ENCODE measurements at places on chromosomes 11 and 22.

GRCh38 chr11:61347916-61348461, 13.7 kb downstream of the CYB561A3 start:
- no peak for DNase-seq

- DNase-seq, result no peak
Measured at GRCh38 chr11:96313163-96313562, 29.8 kb downstream of the MAML2 start.

DNA sequence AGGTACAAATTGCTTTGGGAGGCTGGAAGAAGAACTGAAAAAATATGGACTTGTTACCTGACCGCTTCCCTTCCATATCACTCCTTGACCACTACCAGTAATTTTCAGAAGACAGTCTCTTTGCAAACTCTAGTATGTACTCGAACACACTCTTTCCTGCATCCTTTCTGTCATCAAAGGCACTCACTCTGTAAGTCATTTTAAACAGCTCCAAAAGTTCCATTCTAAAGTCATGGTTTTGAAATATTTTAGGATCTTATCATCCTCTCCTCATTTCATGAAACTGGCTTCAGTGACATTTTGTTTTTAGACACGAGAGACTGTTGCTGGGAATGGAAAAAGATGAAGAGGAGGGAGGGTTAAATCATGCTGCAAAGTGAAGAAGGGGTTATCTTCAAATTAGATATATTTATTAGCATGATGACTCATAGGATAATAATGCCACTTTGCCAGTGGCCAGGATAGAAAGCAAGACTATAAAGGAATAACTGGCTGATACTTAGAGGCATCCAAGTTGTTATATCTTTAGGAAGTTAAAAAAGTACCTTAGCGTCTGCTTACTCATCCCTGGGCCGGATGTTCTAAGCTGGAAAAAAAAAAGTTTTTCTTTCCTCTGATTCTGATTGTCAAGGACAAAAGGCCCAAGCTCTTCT, 549.3 kb downstream of the METTL15 start:
- DNase-seq, result no peak

DNA sequence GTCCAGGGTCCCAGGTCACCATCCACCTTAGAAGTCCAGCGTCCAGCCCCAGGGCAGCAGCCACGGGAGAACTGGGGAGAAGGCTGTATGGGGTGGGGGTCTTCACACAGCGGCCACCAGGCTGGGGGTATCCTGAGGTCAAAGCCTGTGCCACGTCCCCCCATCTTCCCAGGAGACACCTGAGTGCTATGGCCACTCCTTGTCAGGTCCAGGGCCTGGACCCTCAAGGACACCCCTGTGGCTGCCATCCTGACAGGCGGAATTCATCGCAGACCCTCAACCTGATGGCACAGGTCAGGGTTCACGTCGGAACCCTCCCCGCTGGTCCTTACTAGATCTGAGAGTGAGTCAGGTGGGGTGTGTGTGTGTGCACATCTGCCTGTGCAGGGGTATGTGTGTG, 18.6 kb downstream of the BRSK2 start:
- no peak for DNase-seq

- DNase-seq, result no peak
Measured at GRCh38 chr11:34446386-34446785, 7.7 kb downstream of the CAT start.

DNA sequence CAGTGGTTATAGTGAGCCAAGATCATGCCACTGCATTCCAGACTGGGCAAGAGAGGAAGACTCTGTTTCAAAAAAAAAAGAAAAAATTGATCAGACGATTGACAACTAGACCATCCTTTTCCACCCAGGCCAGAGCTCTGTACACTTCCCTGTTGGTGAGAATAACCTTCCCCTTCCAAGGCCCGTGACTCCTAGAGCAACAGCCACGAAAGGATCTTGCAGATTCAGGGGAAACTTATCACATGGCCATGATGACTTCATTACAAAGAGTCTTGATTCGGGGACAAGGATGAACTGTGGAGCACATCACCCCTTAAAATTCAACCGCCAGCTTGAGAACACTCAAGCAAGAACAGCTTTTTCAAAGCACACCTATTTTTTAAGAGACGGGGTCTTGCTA, 10.3 kb downstream of the CD5 start:
- no peak for DNase-seq

GRCh38 chr11:304061-304506, 3.5 kb upstream of the IFITM2 start:
- DNase-seq, result no peak

DNA sequence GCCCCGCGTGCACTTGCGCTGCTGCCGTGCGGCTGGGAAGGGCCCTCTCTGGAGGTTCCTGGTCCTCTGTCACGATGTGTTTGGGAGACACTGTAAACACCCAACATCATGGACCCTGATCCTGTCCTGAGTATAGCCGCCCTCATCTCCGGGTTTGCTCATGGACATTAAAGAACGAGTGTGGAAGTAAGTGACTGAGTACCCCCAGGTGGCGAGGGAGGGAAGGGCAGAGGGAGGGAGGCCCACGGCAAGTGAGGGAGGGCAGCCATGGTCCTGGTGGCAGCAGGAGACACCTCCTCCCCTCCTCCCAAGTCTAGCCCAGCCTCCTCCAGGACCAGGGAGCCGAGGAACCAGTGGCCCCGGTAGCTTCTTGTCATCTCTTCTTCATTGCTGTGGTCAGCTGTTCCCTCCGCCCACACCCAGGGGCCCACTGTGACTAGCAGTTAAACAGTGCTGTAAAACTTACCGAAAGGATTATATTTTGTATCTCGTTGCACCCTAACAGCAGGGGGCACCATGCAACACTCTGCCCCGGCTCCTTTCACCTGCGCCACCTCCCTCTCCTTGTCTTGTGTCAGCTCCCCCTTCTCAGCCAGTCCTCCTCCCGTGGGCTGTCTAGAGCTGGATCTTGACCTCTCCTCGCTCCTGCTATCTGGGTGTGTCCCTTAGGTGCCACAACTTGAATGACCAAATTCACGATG, 566.5 kb upstream of the B3GAT1 start:
- DNase-seq, result no peak

- no peak for DNase-seq
Measured at GRCh38 chr11:76659672-76660532, 10.6 kb downstream of the LRRC32 start.

- DNase-seq, result no peak
Measured at GRCh38 chr11:67268081-67268961, 2.0 kb downstream of the GRK2 start.

- no peak for DNase-seq
Measured at GRCh38 chr11:119115484-119116234, 5.7 kb upstream of the HINFP start.

- no peak for DNase-seq
Measured at GRCh38 chr22:31448382-31448781, 41.3 kb downstream of the EIF4ENIF1 start.

- no peak for DNase-seq
Measured at GRCh38 chr22:47337161-47337621, 574.7 kb downstream of the TBC1D22A start.

DNA sequence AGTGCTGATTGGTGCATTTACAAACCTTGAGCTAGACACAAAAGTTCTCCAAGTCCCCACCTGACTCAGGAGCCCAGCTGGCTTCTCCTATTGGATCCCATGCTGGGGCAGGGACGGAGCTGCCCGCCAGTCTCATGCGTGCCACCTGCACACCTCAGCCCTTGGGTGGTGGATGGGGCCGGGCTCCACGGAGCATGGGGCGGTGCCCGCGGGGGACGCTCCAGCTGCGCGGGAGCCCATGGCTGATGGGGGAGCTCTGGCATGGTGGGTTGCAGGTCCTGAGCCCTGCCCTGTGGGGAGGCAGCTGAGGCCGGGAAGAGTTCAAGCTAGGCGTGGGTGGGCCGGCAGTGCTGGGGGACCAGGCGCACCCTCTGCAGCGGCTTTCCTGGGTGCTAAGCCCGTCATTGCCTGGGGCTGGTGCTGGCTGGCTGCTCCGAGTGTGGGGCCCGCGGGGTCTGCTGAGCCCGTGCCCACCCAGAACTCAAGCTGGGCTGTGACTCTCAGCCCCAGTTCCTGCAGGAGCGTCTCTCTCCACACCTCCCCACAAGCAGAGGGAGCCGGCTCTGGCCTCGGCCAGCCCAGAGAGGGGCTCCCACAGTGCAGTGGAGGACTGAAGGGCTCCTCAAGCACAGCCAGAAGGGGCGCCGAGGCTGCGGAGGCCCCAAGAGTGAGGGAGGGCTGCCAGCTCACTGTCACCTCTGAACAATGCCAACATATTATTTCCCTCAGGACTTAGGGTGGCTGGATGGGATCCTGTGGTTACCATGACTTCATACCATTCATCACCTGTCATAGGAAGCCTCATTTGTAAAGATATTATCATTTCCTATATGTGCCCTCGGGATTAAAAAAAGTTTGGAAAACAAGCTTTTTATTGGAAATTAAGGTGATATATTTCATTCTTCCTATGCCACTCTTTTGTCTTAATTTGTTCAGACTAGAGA, 688.7 kb downstream of the ETS1 start:
- DNase-seq, result no peak

DNA sequence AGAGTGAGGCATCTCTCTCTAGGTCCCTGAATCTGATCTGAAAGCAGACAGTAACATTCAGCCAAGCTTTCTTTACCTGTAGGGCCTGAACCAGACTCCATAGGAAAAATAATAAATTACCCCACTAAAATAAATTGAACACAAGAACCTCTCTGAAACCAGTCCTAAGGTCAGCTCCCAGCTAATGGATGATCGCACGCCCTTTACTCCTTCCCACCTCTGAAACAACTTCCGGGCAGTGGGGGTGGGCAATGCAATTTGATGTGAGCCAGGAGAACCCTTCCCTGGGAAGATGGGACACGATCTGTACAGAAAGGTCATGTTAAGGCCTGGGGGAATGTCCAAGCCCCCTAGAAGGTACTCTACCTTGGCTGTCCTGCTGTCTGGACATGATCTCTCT, 71.2 kb downstream of the MICAL3 start:
- DNase-seq, result no peak

GRCh38 chr22:20741634-20742581, 32.0 kb upstream of the SERPIND1 start:
- no peak for DNase-seq

GRCh38 chr22:41094041-41094593, 1.7 kb downstream of the EP300 start:
- DNase-seq, result no peak

DNA sequence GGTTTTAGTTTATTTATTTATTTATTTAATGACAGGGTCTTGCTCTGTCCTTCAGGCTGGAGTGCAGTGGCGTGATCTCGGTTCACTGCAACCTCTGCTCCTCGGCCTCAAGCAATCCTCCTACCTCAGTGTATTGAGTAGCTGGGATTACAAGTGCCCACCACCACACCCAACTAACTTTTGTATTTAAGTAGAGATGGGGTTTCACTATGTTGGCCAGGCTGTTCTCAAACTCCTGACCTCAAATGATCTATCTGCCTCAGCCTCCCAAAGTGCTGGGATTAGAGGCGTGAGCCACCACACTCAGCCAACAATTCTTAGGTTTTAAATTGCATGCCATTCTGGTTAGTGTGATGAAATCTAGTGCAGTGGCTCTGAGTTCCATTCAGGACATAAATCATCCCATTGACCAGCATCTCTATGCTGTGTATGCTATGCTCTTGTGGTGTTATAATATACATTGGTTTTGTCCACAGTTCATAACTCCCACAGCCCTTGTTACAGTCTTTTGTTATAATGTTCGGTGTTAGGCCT, 28.5 kb downstream of the ZNF280B start:
- DNase-seq, result no peak

GRCh38 chr11:73965076-73965763, 14.4 kb downstream of the DNAJB13 start:
- no peak for DNase-seq

DNA sequence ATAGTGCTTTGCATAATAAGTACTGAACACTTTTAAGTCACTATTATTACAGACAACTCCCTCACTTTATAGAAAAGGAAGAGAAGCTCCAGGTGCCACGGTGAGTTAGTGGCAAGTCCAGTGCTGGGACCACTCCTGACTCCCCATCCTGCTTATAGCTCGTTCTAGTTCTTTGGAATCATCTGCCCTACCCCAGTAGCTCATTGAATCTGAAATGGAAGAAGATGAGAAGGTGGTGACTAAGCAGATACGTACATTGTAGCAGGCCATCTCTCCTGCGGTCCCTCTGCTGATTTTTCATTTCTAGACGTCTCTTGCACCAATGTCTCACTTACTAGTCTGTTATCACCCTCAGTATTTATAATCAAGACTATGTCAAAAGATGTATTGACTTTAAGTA, 21.6 kb downstream of the MMP20 start:
- no peak for DNase-seq

DNA sequence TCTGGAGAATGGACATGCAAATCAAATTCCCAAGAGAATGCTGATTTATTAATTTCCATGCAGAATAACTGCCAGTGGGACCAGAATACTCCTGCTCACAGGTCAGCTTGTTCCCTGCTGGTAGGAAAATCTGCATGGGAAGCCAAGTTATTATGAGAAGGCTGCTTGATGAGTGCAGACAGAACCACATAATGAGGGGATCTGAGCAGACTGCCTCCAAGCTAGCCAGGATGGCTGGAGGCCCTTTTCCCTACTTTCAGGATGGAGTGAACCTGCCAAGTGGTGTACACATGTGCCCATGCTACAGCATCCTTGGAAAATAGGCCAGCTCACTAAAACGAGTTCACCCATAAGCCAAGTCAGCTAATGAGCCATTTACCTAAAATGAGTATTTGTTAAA, 55.2 kb upstream of the ZBED5 start:
- DNase-seq, result no peak
